Spinal cord (tissue), 10 donors: ENCODE measurements at places on chromosomes 5 and 9. TPM values are rescaled to one million over a fixed set of nuclear protein-coding genes. Genes with fewer than 3 reads are reported as not detected.

DNA sequence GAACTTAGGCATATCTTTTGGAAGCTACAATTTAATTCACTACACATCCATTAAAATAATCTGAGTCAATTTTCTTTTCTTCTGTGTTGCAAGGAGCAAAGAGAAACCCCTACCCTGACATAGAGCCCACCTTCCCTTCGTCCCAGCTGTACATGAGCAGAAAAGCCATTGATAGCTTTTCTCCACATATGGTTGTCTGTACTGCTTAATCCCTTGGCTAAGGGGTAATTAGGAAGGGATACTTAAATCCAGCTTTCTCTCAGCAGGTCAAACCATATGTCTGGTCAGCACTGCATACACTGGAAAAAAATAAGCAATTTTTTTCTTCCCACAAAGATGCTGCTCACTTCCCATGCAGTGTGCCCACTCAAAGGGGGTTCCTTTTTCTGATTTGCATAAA is 94.7 kb upstream of the RAD23B start:
- DNase-seq, result no peak

DNA sequence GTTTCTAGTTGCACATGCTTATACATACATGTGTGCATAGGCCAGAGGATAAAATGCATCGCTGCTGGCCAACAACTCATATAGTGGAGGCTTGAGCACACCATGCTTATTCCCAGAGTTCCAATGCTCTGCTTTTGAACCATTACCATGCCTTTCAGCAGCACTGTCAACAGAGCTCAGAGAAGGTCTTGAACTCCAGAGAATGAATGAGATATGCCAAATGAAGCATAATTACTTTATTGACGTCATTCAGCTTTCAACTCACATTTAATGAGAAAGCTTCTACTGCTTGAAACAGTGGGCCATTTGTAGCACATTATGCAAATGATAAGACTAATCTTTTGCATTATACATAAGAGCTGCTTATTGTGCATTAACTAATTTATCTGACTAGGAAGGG is 765.3 kb upstream of the GRAMD2B start:
- DNase-seq, result no peak

- no peak for DNase-seq
These were observed 1.2 kb downstream of the IER5L start for GRCh38 chr9:129176701-129177442.

DNA sequence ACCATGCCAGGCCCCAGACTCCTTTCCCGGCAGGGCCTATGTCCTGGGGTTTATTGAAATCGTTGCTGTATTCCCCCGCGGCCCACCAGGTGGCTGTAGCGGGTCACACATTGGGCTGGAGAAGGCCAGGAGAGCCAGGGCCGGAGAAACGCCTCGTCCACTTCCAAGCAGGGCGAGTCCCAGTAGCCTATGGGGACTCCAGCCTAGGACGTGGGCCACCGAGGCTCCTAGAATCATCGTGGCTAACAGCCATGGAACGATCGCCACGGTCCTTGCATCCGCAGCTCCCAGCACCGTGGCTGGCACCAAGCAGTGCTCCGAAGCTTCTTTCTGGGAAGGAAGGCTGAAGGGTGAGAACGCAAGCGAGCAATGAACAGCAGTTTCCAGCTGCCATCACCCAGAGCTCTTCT is 87.7 kb downstream of the ENTREP1 start:
- DNase-seq, result no peak

DNA sequence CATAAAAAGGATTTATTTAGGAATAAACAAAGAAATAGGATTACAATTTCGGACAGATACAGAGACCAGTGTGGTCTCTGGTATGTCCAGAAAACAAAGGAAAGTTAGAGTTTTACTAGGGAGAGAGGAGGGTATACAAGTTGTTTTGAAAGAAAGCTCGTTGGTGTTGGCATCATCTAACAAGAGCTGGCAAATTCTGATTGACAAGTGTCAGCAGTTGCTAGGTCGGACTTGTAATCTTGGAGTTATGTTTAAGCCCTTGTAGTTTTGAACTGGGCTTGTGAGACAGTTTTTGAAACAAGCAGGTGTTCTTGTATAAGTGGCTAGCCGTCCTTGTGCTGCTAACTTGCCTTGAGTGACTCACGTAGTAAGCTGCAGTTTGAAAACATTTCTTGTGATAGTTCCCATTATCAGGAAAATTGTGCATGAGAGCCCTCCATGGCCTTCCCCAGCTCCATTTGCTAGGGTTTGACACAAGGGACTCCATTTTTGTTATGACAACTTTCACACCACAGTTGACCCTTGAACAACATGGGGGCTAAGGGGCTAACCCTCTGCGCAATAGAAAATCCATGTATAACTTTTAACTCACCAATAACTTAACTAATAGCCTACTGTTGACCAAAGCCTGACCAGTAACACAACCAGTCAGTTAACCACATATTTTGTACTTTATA is 48.1 kb downstream of the ZNF622 start:
- DNase-seq, result no peak

DNA sequence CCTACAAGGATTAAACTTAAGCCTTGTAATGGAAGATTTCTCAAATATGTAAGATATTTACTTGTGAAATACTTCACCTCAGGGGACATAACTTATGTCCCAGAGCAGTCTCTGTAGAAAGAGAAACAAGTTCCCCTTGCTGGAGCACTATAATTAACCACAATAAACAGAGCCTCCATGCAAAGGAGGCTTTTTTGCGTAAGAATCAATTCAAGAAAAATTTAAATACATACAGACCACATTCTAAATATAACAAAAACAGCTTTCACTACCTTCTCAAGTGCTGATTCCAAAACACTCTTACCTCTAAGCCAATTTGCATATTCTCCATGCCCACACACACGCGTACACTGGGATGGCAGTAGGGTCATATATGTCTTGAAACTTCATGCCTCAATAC is 30.7 kb upstream of the CCNB1 start:
- DNase-seq, result no peak

The TEX48 gene
- total RNA-seq, result not detected
